Activated T-helper 17 cell treated with anti-CD3 and anti-CD28 coated beads, Interleukin-2, amount 50 U/mL, for 72 hours (primary cell): ENCODE measurements at places on chromosomes 12 and 14.

- peaks cover 3% of the 10 kb centered on the region for H3K27me3 ChIP-seq
- H3K4me3 ChIP-seq, result no peak overlapping the region
- no peak for ATAC-seq
- no peak overlapping the region for H3K27ac ChIP-seq
- H3K36me3 ChIP-seq, result no peaks in the 10 kb centered on the region
- peaks cover 10% of the 10 kb centered on the region for H3K4me1 ChIP-seq
Measured at GRCh38 chr12:116603546-116604177, 44.5 kb downstream of the MAP1LC3B2 start.

DNA sequence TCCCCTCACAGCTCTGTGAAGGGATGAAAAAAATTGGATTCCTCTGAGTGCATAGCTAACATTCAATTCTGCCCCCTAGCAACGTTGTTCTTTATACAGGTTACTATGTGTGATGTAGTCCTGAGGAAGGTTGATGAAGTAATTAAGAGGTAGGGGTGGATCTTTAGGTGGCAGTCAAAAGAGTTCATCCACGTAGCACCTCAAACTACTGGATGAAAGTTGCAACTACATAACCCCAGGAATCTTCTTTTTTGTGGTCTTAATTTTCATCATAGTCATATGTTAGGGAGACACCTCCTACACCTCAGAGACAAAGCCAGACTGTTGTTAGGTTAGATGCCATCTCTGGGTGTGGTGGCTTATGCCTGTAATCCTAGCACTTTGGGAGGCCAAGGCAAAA is 10.2 kb upstream of the NFE2 start:
- peaks cover 3% of the 10 kb centered on the region for H3K27me3 ChIP-seq
- peaks cover 5% of the 10 kb centered on the region for H3K4me1 ChIP-seq
- H3K36me3 ChIP-seq, result no peaks in the 10 kb centered on the region
- ATAC-seq, result no peak
- H3K27ac ChIP-seq, result no peak overlapping the region

- H3K36me3 ChIP-seq, result peaks cover 19% of the 10 kb centered on the region
- ATAC-seq, result no peak
- H3K4me1 ChIP-seq, result no peaks in the 10 kb centered on the region
- H3K27ac ChIP-seq, result no peak overlapping the region
Measured at GRCh38 chr12:82857276-82857675, 170.6 kb downstream of the TMTC2 start.

GRCh38 chr12:117524806-117525205 is 163.4 kb upstream of the NOS1 start:
- ATAC-seq, result no peak
- H3K4me1 ChIP-seq, result no peaks in the 10 kb centered on the region
- H3K27me3 ChIP-seq, result no peaks in the 10 kb centered on the region
- H3K4me3 ChIP-seq, result no peak overlapping the region
- H3K27ac ChIP-seq, result no peak overlapping the region

DNA sequence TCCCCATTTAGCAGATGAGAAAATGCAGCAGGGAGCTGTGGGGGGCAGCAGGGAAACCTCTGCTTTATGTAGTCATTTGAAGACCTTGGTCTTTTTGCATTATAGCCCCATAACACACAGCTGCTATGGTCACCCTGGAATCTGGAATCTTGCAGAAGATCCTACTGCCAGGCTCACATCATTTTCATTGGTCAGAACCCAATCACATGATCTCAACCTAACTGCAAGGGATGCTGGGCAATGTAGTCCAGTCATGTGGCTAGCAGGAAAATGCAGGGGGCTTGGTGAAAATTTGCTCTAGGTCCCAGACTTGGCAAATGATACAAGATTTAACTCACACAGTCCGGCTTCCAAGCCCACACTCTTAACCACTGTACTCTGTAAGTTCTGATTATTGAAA is 1028.7 kb downstream of the AACS start:
- no peaks in the 10 kb centered on the region for H3K4me1 ChIP-seq
- no peak overlapping the region for H3K27ac ChIP-seq
- no peaks in the 10 kb centered on the region for H3K36me3 ChIP-seq
- H3K27me3 ChIP-seq, result no peaks in the 10 kb centered on the region
- no peak overlapping the region for H3K4me3 ChIP-seq

DNA sequence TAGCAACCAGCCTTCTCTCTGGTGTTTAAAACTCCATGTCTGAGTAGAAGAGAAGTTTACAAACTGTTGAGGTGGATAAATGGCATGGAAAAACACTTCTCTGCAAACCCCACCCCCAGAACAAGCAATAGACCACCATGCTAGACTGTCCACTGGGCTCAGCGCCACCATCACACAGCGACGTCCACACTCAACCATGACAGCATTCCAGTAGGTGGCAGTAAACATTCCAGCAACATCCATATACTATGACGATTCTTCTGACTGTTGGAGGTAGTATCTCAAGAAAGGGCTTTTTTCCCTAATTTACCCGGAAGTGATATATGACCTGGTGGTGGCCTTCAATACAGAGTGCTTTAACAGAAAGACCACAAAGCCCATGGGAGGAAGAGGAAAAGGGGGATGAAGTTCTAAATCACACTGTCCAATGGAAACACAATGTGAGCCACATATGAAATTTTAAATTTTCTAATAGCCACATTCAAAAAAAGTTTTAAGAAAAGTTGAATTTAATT is 152.2 kb downstream of the SLC15A4 start:
- H3K36me3 ChIP-seq, result no peaks in the 10 kb centered on the region
- H3K4me1 ChIP-seq, result no peaks in the 10 kb centered on the region
- no peaks in the 10 kb centered on the region for H3K27me3 ChIP-seq
- H3K4me3 ChIP-seq, result no peak overlapping the region
- no peak for ATAC-seq

GRCh38 chr12:103877934-103878510 is 37.0 kb upstream of the NT5DC3 start:
- H3K4me1 ChIP-seq, result peaks cover 17% of the 10 kb centered on the region
- no peaks in the 10 kb centered on the region for H3K36me3 ChIP-seq
- no peaks in the 10 kb centered on the region for H3K27me3 ChIP-seq
- peak; percentile 84 for ATAC-seq

DNA sequence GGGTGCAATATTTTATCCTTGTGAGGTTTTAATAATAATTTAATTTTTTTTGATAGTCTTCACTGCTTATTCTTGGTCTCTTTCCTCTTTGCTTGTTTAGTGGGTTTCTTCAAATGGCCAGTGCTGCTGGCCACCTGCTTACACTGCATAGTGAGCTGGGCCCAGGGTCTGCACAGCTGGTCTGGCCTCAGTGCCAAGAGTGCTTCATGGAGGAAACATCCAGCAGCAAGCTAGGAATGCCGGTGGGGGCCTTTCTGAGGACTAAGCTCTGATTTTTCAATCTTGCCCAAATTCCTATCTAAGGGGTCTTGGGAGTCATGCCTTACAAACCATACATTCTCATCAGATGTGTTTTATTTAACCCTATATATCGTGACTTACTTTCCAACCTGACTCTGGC is 13.3 kb upstream of the BDKRB2 start:
- no peaks in the 10 kb centered on the region for H3K36me3 ChIP-seq
- no peak overlapping the region for H3K4me3 ChIP-seq

DNA sequence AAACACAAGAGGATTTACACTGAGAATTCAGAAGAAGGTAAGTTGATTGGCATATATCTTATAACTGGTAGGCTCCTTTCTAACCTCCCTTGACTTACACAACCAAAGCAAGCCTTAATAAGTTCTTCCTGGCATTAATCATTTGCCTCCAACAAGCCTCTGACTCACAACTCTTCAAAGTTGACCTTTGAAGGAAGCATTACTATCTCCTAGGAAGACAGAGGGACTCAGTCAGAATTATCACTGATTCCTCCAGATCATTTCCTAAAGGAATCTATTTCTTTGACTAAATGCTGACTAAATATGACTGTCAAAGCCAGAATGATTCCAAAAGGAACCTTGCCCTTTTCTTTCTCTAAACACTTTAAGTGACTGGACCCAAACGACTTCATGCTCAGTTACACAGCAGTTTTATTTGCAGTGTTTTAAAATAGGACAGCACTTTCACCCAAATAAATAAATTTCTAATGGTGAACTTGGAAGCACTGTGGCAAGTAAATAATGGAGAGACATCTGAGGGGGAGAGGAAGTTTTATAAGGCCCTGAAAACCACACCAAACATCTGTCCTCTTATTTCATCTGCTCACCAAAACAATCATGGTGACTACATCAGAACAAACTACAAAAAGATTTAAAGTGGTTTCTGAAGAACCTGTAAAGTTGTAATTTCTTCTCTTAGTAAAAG is 128.2 kb downstream of the KLHL28 start:
- no peak overlapping the region for H3K4me3 ChIP-seq
- no peaks in the 10 kb centered on the region for H3K36me3 ChIP-seq
- no peaks in the 10 kb centered on the region for H3K4me1 ChIP-seq
- H3K27ac ChIP-seq, result no peak overlapping the region
- peaks cover 17% of the 10 kb centered on the region for H3K27me3 ChIP-seq

GRCh38 chr14:81673930-81674329 is 140.3 kb upstream of the SEL1L start:
- no peak overlapping the region for H3K27ac ChIP-seq
- H3K4me3 ChIP-seq, result no peak overlapping the region
- H3K27me3 ChIP-seq, result peaks cover 3% of the 10 kb centered on the region
- no peaks in the 10 kb centered on the region for H3K36me3 ChIP-seq
- no peak for ATAC-seq

DNA sequence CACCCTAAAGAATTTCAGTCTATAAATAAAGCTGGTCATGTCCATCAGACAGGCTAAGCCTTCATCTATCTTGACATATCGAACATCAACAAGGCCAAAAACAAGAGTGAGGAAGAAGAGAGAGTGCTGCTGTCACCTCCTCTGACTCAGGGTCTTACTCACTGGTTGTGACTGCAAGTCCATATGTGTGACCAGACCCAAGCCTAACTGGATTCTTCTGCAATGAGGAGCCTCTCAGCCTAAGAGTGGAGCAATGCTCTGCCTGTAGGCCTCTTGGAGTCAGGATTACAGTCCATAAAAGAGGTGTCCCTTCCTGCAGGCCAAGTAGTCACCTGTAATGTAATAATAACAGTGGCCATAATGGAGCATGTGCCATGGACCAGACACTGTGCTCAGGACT is 121.2 kb upstream of the SLC35F4 start:
- H3K4me1 ChIP-seq, result no peaks in the 10 kb centered on the region
- ATAC-seq, result no peak
- H3K27ac ChIP-seq, result no peak overlapping the region
- no peaks in the 10 kb centered on the region for H3K36me3 ChIP-seq
- no peak overlapping the region for H3K4me3 ChIP-seq

- no peak overlapping the region for H3K27ac ChIP-seq
- no peaks in the 10 kb centered on the region for H3K27me3 ChIP-seq
- no peak overlapping the region for H3K4me3 ChIP-seq
- ATAC-seq, result no peak
- no peaks in the 10 kb centered on the region for H3K4me1 ChIP-seq
Measured at GRCh38 chr12:95181103-95181502, 36.2 kb downstream of the FGD6 start.

DNA sequence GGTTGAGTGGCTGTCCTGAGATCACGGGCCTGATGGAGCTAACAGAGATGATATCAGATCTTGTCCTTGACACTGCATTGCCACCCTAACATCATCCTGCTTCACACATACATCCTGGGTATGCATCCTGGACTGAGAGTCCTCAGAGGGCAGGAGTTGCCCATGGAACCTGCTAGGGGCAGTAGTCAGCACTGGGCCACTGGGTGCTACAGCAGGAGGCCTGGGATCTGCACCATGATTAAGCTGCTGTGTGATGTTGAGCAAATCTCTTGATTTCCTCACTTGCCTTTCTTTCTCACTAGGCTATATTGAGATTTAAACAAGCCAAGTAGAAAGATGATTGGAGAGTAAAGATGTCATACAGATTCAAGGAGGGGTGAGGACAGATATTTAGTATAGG is 22.1 kb upstream of the EIF4B start:
- H3K27ac ChIP-seq, result no peak overlapping the region
- H3K4me3 ChIP-seq, result no peak overlapping the region
- no peak for ATAC-seq
- no peaks in the 10 kb centered on the region for H3K4me1 ChIP-seq
- no peaks in the 10 kb centered on the region for H3K36me3 ChIP-seq

DNA sequence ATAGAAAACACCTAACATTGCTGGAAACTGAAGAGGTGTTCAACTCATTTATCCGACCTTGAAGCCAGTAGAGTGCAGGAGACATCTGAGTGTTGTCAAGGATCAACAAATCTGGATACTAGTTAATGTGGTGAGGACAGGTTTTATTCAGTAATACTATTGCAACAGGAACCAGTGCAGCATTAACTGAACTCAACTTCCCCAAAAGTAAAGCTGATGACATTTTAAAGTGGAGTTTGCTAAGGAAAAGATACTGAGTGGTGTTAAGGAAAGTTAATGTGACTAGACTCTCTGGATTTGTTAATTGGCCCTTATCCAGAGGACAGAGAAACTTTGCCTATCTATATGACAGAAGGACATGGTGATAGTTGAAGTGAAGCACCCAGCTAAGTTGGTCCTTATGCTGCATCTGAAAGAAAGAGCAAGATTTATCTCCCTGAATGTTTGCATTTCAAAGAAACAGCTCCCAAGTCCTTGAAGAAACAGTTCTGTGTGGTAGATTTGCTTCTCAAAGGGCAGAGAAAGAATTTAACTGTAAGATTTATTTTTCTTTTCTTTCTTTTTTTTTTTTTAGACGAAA is 1.2 kb upstream of the CLEC7A start:
- H3K27me3 ChIP-seq, result no peaks in the 10 kb centered on the region
- no peak overlapping the region for H3K27ac ChIP-seq
- no peak for ATAC-seq
- H3K36me3 ChIP-seq, result no peaks in the 10 kb centered on the region

GRCh38 chr12:3117591-3118015 is 40.4 kb downstream of the TSPAN9 start:
- no peak overlapping the region for H3K4me3 ChIP-seq
- H3K36me3 ChIP-seq, result no peaks in the 10 kb centered on the region
- H3K27me3 ChIP-seq, result peaks cover 21% of the 10 kb centered on the region
- ATAC-seq, result no peak
- no peak overlapping the region for H3K27ac ChIP-seq
- H3K4me1 ChIP-seq, result no peaks in the 10 kb centered on the region

GRCh38 chr12:64181430-64182291 is 40.4 kb downstream of the KICS2 start:
- H3K4me1 ChIP-seq, result peaks cover 4% of the 10 kb centered on the region
- peak; percentile 79 for ATAC-seq
- H3K27ac ChIP-seq, result no peak overlapping the region
- H3K36me3 ChIP-seq, result no peaks in the 10 kb centered on the region
- H3K4me3 ChIP-seq, result no peak overlapping the region

DNA sequence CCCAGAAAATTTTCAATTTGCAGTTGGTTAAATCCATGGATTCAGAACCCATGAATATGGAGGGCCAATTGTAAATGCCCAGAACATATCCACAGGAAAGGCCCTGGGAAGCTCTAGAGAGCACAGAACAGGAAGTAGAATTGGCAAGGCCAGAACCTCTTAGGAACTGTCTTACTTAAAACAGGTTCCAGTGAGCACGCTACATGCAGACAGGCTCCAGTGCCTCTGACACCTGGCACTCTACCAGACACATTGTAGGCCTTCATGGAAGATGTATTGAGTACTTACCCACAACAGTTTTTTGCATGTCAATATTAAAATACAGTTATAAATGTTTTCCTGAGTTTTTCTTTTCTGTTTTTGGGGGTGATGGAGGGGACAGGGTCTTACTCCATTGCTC is 188.2 kb upstream of the FRMD6 start:
- H3K27me3 ChIP-seq, result no peaks in the 10 kb centered on the region
- no peak overlapping the region for H3K4me3 ChIP-seq
- H3K4me1 ChIP-seq, result no peaks in the 10 kb centered on the region
- ATAC-seq, result no peak
